Lung (tissue), 17 donors: ENCODE measurements at places on chromosomes 3 and 15.

DNA sequence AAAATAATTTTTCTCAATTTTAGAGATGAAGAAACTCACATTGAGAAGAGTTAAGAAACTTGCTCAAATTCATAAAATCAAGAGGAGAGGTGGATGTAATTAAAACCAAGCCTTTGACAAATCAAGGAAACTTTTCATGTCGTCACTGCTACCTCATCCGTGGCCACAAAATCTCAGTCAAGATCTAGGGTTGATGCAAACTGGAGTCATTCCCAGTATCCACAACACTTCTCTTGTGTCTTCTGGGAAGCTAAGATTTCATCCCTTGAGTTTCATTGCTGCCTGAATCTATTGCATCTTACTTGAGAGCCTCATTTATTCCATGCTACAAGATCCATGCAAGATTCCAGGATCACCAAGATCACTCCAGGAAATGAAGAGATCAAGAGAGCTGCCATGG is 5.4 kb upstream of the FBN1 start:
- DNase-seq: no peak

- no peak for DNase-seq
Measured at GRCh38 chr15:96736384-96736783, 405.9 kb downstream of the NR2F2 start.

DNA sequence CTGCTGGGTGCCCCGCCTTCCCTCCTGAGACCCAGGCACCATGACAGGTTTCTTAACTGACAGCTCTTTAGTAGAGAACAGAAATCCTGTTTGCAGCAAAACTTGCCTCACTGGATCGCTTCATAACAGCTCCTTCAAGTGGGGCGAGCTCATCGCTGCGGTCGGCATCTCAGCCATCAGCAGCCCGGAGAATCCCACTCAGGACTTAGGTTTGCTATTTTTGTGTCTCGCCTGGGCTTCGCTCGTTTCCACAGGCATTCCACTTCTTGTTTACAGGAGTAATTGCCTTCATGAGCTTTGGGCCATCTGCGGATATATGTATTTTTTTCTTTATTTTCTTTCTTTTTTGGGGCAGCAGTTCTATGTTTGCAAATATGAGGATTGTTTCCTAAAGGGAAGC is 15.7 kb downstream of the KLF13 start:
- DNase-seq: no peak

DNA sequence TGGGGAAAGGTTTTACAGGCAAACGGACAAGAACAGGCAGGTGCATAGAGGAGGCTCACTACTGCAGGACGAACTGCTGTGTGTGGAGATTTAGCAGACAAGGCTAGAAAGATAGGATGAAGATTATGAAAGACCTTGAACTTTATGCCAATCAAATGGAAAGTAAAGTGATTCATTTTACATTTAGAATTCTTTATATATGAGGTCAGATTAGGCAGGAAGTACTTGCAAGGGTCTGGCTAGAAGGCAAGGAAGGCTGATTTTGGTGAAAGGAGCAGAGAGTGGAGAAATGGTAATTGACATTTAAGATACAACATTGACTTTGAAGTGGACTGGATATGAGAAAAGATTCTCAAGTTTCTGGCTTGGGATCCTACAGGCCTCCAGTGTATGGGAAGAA is 33.6 kb downstream of the PLSCR4 start:
- DNase-seq: no peak

GRCh38 chr3:54755756-54756155 is 172.1 kb downstream of the LRTM1 start:
- DNase-seq: no peak

GRCh38 chr3:48612309-48612708 is 2.9 kb upstream of the UQCRC1 start:
- peak; percentile 91 for DNase-seq

DNA sequence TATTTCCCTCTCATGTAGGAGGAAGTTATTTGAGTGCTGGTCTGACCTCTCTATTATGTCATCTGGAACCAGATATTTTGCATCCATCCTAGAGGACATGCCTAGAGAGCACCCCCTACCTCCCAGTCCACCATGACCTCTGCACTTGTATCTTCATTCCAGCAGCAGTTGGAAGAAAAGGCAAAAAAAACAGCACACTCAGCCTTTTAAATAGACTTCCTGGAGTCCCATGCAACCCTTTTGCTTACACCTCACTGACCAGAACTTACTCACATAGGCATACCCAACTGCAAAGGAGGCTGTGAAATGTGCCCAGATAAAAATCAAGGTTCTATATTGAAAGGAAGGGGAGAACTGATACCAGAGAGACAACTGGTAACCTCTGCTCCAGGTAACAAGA is 92.3 kb upstream of the FHIT start:
- no peak for DNase-seq

DNA sequence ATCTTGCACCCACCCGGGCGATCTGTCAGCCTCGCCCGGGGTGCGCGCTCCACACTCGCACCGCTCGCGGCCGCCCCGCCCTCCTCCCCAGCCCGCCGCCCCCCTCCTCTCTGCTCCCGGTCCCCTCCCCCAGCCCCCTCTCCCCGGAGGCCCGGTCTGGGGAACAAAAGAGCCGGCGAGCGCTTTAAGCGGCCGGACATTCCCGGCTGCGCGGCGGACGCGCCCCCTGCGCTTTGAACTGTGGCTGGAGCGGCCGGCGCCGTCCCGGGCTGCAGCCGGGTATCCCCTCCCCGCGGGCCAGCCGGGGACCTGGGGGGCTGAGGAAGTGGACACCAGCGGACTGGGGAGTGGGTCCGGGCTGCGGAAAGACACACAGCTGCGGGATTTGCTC is at the start of gene IGDCC3:
Gene IGDCC3 (minus strand): TSS at position 27 of the 391 bp plus-strand sequence. CDS start 214 bp downstream, outside the sequence.
- peak; percentile 91 for DNase-seq

DNA sequence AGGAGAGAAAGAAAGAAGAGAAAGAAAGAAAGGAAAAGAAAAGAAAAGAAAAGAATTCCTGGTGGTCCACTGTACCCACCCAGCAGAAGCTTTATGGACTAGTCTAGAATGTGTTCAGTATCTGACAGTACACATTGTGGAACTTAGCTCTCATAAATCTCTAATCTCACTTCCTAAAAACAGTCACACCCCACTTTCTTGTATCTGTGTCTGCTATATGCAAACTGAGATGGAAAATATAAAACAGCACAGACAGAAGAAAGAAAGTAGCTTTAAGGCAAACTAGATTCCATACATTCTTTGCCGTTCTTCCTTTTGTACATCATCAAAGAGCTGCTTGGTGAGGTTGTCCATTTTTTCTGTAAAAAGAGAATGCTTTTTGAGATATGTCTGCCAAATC is 41.1 kb upstream of the GNB5 start:
- DNase-seq: no peak

GRCh38 chr15:33660151-33660550 is 308.1 kb upstream of the CHRM5 start:
- DNase-seq: no peak

DNA sequence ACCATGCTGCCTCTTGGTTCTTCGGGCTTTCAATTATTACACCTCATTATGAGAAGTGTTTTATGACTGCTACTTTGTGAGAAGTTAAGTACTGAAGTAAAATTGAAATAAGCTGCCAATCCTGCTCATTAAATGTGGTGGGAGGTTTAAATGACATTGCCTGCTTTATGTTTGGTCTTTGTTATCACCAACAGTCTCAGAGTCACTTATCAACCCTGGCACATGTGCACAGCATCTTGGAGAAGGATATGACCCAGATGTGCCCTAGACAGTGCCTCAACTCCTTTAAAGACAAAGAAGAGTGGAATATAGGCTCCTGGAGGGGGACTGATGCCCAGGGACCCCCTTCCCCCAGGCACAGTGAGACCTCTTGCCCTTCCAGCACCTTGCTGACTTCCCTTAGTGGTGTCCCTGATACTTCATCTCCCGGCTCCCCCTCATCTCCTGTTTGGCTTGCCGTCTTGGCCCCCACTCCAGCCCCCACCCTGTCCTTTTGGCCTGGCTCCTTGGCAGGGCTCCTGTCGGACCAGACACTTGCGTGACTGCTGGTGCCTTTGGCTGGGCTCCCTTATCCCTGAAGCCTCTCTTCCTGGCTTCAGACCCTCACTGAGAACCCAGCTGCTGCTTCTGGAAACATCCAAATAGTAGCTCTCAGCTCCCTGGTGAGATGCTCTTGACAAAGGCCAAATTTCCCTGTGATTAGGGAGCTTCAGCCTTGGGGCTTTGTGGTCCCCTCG is 39.8 kb downstream of the ARHGAP31 start:
- DNase-seq: peak; percentile 77

GRCh38 chr15:89129123-89129815 is 41.0 kb downstream of the ABHD2 start:
- DNase-seq: no peak

- DNase-seq: no peak
Measured at GRCh38 chr15:94286583-94286982, 55.2 kb downstream of the MCTP2 start.

DNA sequence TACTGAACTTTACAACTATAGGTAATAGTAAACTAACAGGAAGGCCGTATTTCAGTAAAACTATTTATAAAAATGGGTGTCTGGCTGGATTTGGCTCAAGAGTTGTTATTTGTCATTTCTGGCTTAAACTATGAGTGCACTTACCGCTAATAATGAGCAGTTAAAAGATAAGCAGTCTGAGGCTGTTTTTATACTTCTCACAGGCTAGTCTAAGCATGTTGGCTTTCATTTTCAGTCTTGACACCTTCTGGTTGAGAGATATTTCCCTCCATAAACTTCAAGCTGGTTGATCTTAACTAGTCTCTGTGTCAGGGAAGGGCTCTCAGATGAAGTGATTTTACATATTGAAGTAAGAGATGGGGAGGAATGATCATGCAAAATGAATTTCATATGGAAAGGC is 96.1 kb downstream of the RSRC1 start:
- DNase-seq: no peak

DNA sequence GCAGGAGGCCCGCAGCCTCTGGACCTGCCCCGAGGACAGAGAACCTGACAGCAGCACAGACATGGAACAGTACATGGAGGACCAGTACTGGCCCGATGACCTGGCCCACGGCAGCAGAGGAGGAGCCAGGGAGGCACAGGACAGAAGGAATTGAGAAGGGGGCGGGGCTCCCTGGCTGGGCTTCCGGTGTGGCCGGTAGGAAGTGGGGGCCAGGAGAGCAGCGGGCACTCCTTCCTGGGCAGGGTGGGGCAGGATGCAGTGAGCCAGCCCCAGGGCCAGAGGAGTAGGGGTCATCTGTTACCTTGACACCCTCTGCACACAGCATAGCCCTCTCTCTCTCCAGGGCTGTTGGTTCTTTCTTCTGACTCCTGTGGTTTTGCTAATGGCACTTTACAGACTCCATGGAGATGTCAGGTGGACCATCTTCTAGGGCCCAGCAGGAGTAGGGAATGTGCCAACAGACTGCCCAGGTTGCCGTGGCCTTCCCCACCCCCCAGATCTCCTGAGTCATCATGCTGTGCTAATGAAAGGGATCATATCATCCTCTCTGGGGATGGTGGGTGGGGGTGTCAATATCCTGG is 8.6 kb upstream of the ISG20 start:
- DNase-seq: no peak

DNA sequence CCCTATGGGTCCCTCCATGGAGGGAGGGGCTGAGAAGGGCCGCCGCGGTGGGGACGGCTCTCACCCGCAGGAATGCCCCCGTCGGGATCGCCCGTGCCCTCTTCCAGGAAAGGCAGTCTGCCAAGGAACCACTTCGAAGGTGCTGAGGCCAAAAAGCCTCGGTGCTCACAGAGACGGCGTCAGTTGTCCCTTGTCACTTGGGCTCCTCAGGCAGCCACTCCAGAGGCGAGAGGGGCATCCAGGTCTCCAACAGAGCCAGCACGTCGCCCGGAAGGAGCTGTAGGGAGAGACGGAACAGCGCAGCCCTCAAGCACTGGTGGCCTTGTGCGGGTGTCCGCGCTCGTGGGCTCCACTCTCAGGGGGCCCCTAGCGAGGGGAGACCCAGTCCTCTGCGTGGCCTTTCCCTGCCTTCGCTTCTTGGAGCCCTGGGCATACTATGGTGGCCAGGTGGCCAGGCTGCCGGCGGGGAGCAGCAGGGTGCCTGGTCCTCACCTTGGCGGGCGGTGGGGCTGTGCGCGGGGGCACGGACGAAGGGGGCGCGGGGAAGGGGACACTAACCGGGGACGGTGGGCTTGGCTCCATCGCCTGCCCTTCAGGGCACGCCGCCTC is 994 bp downstream of the MESP1 start:
- peak; percentile 32 for DNase-seq

DNA sequence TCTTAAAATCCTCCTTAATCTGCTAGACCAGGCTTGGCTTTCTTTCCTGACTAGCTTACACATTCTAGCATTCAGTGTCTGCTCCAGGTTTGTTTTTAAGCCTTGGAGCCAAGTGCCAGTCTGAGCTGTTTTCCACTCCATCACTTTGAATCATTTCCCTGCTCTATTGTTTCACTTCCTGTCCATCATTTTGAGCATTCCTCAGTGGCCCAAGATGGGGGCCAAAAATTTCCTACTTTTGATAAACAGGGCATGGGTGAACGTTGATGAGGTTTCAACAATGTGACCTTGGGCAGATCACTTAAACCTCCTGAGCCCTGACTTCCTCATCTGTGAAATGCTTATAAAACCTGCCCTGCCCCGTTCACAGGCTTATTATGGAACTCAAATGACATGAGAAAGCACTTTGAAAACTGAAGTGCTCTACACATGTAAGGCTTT is 4.4 kb downstream of the CYP19A1 start:
- DNase-seq: no peak

GRCh38 chr3:88038566-88038965 is 20.2 kb downstream of the CGGBP1 start:
- DNase-seq: no peak

DNA sequence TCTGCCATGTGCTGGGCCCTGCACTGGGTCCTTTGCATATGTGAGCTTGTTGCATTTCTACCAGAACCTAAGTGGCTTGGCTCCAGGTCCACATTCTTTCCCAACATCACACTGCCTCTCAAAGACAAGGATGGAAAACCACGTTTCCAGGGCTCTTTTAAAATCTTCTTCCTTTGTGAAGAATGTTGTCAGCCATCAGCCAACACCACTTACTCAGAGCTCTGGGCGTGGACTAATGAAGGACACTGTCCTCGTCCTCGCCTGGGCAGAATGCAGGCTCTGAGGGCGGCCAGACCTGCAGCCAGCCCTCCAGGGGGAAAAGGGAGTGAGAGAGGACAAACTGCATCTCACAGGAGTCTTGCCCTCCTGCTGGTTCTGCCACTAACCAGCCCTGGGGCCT is 49.7 kb downstream of the MAGEF1 start:
- DNase-seq: no peak

DNA sequence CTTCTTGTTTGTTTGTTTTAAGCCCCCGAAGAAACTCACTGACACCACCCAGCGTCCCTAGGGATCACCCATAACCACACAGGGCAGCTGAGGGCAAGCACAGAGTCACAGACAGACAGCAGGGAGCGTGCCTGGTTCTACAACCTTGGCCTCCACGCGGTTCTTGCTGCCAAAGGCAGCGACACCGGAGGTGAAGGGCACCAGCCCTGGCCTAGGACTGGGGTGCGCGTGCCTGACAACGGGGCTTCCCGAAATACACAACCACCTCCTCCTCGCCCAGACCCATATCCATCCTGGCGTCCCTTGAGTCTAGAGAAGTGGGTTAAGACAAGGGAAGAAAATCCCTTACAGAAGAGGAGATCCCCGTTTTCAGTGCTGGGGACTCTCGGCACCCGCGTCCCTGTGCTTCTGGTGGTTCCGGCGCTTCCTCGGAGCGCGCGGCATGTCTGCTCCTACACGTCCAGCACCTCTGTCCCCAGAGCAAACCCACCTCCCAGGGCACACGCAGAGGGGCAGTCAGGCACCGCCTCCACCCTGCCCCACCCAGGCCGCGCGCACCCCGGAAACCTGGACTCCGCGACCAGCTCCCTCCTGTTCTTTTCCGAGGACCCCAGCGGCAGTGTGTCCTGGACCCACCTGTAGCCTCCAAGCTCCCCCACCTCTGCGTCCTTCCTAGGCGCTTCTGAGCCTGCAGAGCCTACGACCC is 911 bp downstream of the RFTN1 start:
- peak; percentile 63 for DNase-seq
